Endodermal cell (in vitro differentiated cells): ENCODE measurements at places on chromosomes 6 and 20.

- DNase-seq: no peak
Measured at GRCh38 chr6:10557913-10558312, 36.8 kb downstream of the GCNT2 start.

DNA sequence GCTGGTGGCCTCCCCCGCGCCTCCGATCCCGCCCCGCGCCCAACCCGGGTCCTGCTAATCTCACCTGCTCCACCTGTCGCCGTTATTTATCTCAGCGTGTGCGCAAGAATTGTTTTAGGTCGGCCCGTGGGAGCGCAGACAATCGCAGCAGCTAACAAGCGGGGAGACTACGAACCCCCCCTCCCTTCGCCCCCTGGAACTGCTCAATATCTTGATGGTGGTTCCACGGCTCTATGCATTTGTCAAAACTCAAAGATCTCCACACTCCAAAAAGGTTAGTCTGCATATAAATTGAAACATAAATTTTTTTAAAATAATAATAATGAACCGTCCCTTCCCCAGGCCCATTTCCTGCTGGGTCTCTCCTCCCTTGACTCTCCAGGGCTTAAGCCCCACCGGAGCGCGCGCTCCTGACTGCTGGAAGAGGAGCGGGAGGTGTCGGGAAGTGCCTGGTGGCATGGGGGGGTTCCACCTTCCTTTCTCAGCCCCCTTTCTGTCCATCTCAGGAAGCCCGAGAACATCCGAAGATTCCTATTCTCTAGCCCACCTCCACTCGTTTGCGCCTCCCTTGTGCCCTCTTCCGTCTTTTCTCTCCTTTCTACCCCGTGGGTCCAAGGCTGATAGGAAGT, 1.6 kb upstream of the MDGA1 start:
- no peak for DNase-seq

GRCh38 chr6:47352194-47352920, 42.7 kb upstream of the TNFRSF21 start:
- peak; percentile 70 for DNase-seq

DNA sequence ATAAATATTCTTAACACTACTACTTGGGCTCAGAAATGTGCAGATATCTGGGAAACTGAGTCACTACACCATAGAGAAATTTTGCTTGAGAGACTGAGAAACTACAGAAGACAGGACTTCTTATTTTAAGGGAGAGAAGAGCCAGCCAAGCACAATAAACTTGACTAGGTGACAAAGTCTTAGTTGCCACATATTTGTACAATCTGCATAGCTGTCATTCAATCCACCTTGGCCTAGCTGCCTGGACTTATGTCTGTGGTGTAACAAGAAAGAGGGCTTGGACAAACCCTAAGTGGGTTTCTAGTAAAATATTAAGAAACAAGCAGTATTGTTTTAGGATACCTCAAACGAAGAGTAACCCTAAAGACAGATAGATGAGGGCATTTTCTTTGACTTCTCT, 21.8 kb upstream of the IRAK1BP1 start:
- no peak for DNase-seq

DNA sequence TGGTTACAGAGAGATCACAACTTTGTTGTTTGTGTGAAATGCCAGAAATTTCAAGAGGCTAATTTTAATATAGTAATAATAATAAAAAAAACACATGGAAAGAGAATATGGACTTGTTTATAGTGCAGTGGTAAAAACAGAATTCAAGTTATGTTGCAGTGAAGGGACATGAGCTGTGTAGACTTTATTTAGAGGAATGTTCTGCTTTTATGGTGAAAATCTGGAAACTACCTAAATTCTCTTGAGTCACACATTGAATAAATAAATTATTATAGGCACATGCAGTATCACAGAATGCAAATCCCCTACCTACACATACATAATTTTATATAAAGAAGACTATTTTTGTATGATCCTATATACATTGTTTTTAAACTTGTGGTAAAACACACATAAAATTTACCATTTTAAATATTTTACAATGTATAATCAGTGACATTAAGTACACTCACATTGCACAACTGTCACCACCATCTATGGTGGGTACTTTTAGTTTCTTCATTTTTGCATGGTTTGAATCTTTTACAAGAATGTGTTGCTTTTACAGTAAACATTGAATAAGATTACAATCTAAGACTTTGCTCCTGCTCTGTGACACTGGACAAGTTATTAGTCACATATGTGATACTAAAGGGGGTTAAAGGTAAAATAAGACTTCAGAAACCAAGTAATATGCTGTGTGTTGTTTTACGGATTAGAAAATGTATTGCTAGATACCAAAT, 107.4 kb downstream of the B3GAT2 start:
- DNase-seq: no peak

GRCh38 chr6:106693418-106693817, 64.0 kb downstream of the QRSL1 start:
- no peak for DNase-seq

GRCh38 chr6:99178168-99178567, 171.3 kb downstream of the FAXC start:
- no peak for DNase-seq

- DNase-seq: no peak
Measured at GRCh38 chr6:31687321-31687720, 6.5 kb upstream of the LY6G5C start.

GRCh38 chr20:39800548-39800947, 838.4 kb downstream of the DHX35 start:
- no peak for DNase-seq

GRCh38 chr6:108526739-108527174, 34.0 kb upstream of the FOXO3 start:
- peak; percentile 57 for DNase-seq

GRCh38 chr20:12573442-12573841, 435.3 kb upstream of the SPTLC3 start:
- DNase-seq: no peak

- DNase-seq: no peak
Measured at GRCh38 chr6:49370518-49370917, 92.5 kb downstream of the MMUT start.

- DNase-seq: no peak
Measured at GRCh38 chr20:47730744-47731143, 54.5 kb downstream of the SULF2 start.

- no peak for DNase-seq
Measured at GRCh38 chr6:138310294-138310693, 67.4 kb upstream of the SMIM28 start.

DNA sequence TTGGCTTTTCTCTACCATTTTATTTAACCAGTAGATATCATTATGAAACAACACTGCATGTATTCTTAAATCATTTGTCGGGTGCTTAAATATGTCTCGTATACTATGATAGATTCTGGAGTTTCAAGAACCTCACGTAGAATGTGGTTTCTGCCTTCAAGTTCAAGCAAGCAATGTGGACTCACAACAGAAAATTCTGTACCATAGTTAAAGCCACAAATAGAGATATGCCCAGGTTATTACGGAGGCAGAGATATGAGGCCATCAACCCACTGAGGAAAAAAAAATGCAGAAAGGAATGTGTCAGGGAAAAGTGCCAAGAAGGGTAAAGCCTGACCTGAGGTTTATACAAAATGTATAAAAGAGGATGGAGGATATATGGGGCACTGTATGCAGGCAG, 109.9 kb downstream of the GFRAL start:
- no peak for DNase-seq

DNA sequence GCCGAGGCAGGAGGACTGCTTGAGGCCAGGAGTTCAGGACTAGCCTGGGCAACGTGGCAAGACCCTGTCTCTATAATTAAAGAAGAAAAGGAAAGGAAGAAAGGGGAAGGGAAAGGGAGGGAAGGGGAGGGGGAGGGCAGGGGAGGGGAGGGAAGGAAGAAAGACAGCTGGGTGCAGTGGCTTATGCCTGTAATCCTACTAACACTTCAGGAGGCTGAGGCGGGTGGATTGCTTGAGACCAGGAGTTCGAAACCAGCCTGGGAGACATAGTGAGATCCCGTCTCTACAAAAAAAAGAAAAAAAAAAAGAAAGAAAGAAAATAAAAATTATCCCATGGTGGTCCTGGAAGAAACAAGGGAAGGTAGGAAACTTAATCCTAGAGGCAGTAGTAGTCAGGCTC, 33.5 kb downstream of the BCL2L1 start:
- DNase-seq: no peak

- DNase-seq: peak; percentile 65
Measured at GRCh38 chr6:11833626-11834592, 55.3 kb upstream of the ADTRP start.

DNA sequence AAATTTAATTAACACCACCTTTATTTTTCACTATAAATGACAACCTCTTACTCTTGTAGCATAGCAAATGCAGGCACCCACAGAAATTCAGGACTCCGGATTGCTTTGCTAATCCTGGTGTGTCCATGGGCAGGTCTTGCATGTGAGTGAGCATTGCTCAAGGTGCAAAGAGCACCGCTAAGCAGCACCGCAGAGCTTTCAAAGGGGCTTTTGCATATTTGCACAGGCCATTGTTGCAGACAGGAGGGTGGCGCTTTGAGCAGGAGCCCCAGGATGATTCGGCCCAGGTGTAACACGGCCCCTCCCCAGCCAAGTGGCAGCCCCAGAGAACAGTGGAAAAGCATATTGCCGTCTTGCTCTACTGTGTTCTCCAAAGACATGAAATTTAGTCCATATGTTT, 293.2 kb downstream of the NRN1 start:
- peak; percentile 70 for DNase-seq

DNA sequence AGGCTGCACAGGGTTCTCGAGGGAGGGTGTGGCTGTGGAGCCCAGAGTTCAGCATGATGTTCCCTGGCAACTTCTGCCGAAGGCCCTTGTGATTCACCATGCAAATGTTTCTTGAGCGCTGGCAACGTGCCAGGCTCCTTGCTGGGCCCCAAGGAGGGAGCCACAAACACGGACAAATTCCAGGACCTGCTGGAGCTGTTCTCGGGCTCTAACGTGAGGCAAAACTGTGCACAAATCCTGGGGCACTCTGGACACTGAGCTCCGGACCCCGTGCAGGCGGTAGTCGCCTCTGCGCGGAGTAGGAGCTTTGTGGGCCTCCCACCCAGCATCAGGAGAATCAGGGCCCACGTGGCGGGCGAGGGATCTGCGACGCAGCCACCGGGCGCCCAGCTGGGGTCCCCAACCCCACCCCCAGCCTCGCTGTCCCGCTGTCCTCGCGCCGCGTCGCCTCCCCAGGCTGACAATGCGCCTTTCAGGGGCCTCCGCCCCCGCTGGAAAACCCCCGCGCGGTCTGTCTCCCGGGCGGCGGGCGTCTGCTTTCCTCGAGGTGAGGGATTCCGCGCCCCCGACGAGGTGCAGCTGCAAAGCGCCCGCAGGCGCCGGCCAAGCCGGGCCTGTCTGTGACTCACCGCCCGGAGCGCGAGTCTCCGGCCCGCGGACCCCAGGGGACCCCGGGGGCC, 31.7 kb upstream of the SCUBE3 start:
- DNase-seq: peak; percentile 73

GRCh38 chr20:9422321-9423057, 91.9 kb upstream of the LAMP5 start:
- DNase-seq: no peak

GRCh38 chr6:150788089-150788488, 77.4 kb upstream of the MTHFD1L start:
- DNase-seq: no peak

- peak; percentile 59 for DNase-seq
Measured at GRCh38 chr20:955111-955510, 39.0 kb upstream of the ANGPT4 start.

DNA sequence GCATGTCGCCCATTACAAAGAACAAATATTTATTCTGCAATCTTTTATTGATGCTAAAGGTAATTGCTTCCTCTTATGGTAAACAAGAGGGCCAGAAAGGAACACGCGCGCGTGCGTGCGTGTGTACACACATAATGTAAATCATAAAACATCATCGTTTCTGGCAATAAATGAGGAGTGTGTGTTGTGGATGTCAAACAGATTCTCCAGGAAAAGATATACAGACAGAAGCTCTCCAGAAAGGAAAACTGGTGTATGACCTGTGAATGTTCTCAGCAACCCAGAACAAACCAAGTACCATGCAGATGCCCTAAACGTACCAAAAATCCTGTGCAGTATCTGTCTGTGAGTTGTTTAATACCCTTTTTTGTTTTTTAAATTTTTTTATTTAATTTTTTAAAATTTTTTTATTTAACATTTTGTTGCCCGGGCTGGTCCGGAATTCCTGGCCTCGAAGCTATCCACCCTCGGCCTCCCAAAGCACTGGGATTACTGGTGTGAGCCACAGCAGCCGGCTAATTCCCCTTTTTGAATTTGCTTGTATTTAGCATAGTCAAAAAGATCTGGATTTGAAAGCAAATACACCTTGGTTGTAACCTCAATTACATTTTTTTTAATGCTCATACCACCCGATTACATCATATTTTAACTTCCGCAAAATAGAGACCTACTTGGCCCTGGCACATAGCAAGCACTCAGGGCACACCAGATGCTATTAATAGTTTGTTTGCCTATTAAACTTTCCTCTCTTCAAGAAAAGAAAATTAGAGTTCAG, 909 bp upstream of the NUDT3 start:
- no peak for DNase-seq

- no peak for DNase-seq
Measured at GRCh38 chr6:79631693-79632172, 604 bp downstream of the SH3BGRL2 start.

DNA sequence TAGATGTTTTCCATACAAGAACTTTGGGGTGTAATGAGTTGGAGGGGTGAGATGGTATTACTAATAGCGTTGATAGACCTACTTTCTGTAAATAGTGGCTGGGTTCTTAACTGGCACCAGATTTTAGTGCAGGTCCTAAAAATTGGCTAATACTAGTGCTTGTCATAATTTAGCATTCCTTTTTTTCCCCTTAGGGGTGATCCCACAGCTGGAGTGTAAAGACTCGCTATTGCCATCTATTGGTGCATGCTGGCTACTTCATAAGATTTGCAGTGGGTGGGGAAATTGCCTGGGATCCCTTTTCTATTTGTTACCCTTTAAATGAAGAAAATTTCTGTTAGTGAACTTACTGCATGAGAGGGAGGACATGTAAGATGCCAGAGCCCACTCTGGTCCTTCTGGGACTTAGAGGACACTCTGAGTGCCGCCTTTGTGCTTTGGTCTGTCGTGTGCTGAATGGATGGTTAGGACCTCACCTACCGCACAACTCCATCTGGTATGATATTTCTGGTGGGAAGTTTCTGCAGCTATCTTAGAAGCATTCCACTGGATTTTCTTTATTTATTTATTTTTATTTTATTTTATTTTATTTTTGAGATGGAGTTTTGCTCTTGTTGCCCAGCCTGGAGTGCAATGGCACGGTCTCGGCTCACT, 195.5 kb downstream of the JARID2 start:
- DNase-seq: peak; percentile 77

- DNase-seq: no peak
Measured at GRCh38 chr6:33483678-33484077, 29.3 kb downstream of the ZBTB9 start.

DNA sequence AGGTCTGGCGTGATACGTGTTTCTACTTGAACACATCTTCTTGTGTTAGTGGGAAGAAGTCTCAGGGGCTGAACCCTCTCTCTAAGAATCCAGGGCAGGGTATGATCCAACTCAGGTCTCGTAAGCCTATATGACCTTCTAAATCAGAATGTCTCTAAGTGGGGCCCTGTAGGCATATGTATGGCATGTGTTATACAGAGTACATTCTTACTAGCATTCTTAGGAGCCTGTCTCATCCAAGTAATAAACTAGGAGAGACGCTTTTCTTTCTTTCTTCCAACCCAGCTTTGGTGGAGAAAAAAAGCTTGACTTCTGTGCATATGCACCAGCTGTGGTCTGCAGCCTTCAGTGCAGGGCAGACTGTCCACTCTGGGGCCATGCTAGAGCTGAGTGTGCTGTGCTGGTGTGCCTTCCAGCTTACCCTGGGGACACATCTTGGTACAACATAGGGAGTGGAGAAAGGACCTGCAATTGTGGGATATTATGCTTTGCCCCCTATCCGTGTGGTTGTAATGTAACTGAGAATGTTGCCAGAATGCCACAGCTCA, 47.3 kb downstream of the L3MBTL3 start:
- no peak for DNase-seq
